Activated T-helper 1 cell treated with anti-CD3 and anti-CD28 coated beads, Interleukin-12 subunit alpha, Interleukin-12 subunit beta, Interleukin-2, Interleukin-4 antibody, amounts not matched to agents 30 ng/mL and 10 ng/mL and 1 ng/mL, durations not matched to agents 14 hours and 24 hours and 36 hours (primary cell): ENCODE measurements at places on chromosomes 2 and 18.

GRCh38 chr2:187934236-187934635 is 357.4 kb upstream of the GULP1 start:
- no peak for DNase-seq

GRCh38 chr2:121187351-121187981 is 97.5 kb downstream of the TFCP2L1 start:
- no peak for DNase-seq

DNA sequence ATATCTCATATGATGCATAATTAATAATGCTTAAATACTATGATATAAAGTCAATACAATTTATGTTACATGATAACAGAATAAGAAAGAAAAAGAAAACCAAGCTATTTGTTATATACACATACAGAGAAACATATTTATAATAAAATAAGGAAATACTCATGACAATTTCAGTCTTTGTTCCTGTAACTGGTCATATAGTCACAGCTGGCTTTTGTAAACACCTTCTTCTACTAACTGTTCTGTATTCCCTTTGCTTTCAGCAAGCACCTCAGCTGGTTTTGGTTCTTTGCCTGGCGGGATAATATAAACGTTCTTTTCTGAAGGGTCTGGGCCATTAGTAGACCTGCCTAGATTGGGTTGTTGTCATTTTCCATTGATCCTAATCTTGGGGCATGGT is 158.5 kb downstream of the COPS8 start:
- no peak for DNase-seq

- DNase-seq, result no peak
Observed at GRCh38 chr2:60486067-60486466, 67.4 kb downstream of the BCL11A start.

- DNase-seq, result no peak
Observed at GRCh38 chr2:193810533-193810932, 1615.8 kb upstream of the TMEFF2 start.

GRCh38 chr2:30380824-30381223 is 66.2 kb upstream of the LCLAT1 start:
- no peak for DNase-seq

DNA sequence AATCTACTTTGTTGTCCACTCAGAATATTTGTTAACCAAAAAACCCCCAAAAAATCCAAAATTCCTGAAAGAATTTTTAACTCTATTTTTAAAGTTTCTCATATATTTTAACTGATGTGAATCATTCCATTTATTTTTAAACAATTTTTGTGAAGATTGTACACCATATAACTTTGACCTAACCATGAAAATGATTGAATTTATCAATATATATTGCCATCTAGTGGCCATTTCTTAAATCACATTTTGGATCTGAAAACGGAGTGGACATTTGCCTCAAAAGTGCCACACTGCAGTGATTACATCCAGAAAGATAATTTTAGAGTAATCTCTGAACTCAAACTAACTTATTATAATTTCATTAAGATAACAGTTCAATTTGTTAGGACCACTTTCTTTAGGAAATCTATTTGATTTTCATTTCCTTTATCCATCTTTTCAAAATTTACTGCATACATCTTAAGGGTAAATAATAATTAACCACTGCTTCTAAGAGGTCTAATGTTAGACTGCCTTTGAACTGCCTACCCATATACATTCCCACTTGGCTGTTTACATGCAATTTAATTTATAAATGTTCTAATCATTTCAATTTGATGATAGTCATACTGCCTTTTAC is 71.1 kb downstream of the DSC3 start:
- DNase-seq, result no peak

DNA sequence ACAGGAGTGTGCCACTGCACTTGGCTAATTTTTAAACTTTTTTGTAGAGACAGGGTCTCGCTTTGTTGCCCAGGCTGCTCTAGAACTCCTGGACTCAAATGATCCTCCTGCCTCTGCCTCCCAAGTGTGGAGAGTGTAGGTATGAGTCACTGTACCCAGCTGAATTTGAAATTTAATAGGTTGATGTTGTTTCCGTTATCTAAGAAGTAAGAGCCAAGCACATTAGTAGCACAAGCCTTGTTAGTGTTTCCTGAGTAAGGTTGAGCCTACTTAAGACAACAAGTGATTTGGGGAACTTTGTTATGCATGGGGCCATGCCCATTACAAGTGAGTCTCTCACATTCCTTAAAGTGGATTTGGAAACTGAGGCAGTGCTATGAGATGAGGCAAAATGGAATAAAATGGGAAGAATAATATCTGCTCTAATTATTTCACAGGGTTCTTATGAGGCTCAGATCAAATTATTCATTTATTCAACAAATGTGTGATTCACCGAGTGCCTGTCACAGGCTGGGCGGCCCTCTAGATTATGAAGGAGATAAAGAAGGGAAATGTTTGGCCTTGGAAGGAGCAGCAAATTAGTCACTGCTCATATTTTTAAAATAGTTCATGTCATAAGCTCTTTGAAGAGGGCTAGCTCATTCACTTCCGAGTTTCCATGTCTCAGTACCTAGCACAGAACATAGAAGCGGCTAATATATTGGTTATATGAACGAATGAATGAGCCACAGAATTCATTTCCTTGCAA is 217.2 kb downstream of the LDLRAD4 start:
- no peak for DNase-seq
